ENCODE measurements at places on chromosomes 16 and 17.
A peak's percentile ranks its signal among the peaks of the same experiment; 100 is the strongest.

- DNase-seq = no peak
Measured at GRCh38 chr16:64165368-64165767, 956.5 kb downstream of the CDH11 start.

- DNase-seq = no peak
Measured at GRCh38 chr16:3980253-3981111, 100.0 kb upstream of the CREBBP start.

GRCh38 chr17:54972406-54973138 is 4.0 kb downstream of the STXBP4 start:
- DNase-seq = no peak

DNA sequence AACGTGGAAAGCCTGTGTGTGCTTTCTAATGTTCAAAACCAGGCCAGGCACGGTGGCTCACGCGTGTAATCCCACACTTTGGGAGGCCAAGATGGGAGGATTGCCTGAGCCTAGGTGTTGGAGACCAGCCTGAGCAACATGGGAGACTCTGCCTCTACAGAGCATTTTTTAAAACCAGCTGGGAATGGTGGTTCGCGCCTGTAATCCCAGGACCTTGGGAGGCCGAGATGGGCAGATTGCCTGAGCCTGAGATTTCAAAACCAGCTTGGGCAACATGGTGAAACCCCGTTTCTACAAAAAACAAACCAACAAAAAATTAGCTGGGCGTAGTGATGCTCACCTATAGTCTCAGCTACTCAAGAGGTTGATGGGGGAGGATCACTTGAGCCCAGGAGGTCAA is 26.4 kb downstream of the RNF213 start:
- DNase-seq = no peak

- no peak for DNase-seq
Measured at GRCh38 chr17:39951924-39952679, 10.7 kb upstream of the GSDMA start.

DNA sequence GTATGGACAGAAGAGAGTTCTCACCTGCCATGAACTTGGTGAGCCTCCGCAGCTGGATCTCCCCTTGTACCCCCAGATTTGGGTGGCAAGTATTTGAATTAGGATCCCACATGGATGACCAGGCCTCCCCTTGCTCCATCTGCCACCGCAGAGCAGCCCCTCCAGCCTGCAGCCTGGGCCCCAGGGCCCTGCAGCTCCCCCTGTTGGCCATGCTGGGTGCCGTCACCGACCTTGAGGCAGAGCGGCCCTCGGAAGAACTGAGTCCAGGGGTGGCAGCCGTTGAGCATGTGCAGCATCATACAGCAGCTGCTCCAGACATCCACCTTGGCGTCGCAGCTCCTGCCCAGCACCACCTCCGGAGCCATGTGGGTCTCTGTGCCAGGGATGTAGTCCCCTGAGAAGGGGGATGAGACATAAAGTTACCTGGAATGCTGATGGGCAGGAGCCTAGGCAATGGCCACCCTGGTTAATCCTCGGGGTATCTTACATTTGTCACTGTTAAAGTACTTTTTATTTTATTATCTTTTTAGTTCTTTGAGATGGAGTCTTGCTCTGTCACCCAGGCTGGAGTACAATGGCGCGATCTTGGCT is 9.0 kb upstream of the SPATA32 start:
- DNase-seq = peak; percentile 63

- DNase-seq = no peak
Measured at GRCh38 chr17:77601054-77601979, 357.2 kb upstream of the TNRC6C start.

DNA sequence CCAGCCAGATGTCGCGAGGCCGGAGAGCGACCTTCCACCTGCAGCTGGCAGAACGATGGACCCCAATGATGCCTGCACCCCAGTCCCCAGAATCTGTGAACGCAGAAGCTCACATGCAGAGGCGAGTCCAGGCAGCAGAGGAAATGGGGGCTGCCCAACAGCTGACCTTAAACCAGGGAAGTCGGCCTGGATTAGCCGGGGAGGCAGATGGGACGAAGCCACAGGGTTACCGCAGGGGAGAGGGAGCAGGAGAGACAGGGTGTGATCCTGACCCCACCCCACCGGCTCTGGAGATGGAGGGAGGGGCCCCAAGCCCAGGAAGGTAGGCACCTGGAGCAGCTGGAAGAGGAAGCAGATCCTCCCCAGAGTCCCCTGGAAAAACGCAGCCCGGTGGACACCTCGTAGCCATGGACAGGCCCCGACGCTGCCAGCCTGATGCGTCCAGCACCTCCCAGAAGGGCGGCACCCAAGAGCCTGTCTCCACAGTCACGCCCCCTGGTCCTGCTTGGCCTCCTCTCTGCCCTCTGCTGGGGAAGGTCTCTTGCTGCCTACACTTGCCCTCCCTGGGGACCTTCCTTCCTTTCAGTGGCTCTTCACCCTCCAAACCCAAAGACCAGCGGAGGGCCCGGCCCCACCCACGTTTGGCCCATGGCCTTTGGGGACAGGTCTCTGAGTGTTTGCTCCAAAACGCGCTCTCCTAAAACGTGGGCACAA is 37.3 kb downstream of the PIEZO1 start:
- DNase-seq = peak; percentile 79

DNA sequence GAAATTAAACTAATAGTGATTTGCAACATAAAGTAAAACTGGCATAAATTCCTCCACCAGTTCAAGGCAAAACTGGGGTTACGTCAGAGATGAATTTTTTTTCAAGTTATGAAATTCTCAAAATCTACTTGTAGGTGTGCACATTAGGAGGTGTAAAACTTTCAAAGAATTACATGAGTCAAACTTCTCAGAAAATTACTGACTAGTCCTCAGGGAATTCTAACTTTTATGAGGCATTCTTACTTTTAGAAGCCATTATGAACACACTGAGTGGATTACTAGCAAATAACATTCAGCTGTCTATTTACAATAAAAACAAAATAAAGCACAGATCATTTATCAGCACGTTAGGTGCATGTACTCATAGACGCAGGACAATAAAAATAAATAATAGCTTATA is 348.7 kb downstream of the CDH11 start:
- DNase-seq = no peak

DNA sequence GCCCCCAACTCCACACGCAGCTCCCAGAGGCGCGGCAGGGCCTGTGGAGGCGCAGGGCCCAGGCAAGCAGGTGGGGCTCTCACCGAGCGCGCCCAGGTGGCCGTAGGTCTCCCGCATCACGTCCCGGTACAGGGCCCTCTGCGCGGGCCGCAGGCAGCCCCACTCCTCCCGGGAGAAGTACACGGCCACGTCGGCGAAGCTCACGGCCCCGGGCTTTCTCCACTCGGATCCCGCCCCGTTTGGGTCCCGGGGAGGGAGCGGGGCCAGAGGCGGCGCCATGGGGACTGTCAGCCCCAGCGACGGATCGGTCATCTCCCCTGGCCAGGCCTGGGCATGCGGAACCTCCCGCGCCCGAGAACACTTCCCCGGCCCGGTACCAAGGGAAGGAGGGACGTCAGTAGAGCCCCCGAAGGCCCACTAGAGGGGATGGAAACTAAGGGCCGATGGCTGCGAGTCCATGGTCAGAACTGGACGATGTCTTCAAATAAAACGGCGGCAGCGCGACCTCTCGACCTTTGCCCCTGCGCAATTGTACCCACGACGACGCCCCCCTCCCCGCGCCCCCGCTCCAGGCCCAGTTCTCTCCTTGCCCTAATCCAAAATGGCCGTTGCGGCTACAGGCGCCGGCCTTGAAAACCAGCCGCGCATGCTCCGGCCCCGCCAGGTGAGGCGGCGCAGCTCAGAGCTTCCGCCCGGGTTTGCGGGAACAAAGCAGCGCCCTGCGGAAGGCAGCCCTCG is at the start of gene ZNF747:
Gene ZNF747 (minus strand): TSS at position 491 of the 738 bp plus-strand sequence. CDS start 179 bp downstream, at position 312.
- DNase-seq = peak; percentile 90

DNA sequence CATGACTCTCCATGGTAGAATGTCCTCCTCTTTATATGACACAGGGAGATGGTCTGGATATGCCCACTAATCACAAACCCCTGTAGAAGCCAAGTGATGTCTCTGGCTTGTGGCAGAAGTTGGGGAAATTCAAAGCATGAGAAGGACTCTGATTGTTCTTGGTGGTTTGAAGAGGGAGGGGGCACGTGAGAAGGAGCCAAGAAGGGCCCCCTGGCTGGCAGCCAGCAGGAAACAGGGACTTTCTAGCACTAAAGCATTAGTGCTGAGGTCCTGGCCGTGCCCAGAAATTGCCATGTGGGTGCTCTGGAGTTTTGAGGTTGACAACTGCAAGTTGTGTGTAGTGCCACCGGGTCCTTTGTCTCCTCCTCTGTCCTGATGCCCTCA is 199.9 kb downstream of the LGALS9B start:
- DNase-seq = no peak

DNA sequence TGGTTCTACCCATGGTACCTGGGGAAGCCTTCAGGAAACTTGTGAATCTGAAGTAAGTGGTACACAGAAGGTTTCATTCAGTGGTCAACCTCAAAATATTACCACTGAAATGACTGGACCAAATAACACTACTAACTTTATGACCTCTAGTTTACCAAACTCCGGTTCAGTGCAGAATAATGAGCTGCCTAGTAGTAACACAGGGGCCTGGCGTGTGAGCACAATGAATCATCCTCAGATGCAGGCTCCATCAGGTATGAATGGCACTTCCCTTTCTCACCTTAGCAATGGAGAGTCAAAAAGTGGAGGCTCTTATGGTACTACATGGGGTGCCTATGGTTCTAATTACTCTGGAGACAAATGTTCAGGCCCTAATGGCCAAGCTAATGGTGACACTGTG is 55.9 kb upstream of the SLC5A11 start:
- no peak for DNase-seq

- DNase-seq = no peak
Measured at GRCh38 chr16:68227850-68228553, 7.9 kb downstream of the ESRP2 start.

DNA sequence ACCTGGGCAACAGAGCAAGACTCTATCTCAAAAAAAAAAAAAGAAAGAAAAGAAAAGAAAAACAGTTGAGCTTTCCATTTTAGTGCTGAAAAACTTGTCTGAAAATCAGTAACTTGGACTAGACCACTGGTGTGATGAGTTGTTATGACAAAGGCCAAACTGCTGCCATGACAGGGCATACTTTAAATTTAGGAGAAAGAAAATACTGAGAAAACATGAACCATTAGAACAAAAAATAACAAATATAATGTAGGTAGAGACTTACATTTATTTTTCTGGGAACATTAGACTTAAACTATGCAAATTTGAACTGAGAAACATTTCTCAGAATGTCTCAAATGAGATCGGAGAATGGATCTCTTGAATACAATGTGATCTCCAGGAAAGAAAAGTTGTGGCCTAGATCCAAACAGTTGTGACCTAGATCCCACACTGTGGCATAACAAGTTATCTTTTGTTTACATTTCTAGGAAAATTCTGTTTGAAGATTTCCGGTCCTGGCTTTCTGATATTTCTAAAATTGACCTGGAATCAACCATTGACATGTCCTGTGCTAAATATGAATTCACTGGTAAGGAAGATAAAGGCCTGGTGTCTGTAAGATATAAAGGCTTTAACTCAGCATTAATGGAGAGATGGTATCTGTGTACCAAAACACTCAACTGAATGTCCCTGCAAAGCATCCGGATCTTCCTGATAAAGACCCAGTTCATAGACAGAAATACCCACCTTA is 10.9 kb downstream of the OGFOD1 start:
- DNase-seq = no peak

- no peak for DNase-seq
Measured at GRCh38 chr16:57305159-57305811, 20.8 kb upstream of the PLLP start.

DNA sequence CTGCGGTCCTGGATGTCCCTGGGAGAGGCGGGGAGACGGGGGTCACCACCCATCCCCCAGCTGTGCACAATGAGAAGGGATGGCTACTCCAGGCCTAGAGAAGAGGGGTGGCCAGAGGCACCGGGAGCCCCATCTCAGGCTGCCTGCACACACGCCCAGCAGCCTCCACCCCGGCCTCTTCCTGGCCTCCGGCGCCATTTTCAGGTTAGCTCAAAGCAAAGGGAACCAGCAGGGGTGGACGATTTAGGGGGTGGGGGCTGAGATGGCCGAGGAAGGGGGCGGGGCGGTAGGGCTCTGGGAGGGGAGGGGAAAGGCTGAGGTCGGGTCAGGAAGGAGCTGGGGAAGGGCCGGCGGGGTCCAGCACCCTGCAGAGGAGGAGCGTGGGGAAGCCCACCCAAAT is 42.8 kb downstream of the SRCIN1 start:
- DNase-seq = no peak

DNA sequence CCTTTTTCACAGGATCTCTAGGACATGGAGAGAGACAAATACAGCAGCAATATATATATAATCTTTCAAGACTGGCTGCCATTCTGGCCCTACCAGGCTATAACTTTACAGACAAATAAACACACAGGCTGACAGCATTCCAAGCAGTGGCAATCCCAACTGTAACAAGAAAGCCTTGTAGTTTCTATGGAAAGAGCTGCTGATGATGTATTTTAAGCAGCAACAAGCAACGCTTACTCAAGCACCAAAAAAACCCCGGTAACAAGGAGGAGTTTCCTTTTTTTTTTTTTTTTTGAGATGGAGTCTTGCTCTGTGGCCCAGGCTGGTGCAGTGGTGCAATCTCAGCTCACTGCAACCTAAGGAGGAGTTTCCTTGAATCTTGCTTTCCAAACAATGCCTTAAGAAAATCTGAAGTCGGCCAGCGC is 23.2 kb downstream of the LSM12 start:
- no peak for DNase-seq

DNA sequence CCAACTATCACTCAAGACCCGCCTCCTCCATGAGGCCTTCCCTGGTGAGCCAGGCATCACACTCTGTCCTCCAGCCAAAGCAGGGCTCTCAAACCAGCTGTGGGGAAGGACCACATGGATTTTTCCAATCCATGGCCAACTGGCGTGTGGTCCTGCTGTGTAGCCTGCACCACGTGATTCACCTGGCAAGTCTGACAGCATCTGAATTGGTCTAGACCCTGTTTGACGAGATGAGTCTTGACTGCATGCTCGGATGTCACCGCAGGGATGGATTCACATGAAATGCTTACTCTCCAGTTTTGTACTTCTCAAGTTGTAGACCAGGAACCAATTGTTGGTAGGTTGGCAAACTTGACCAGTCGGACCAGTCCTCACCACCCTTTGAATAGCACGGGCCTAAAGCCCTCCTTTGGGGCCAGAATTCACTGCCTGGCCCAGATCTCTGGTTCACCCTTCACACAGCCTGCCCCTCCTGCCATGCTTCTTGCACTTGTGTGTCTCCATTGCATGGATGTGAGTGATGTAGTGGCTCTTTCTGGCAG is 9.9 kb downstream of the CRHR1 start:
- DNase-seq = no peak

DNA sequence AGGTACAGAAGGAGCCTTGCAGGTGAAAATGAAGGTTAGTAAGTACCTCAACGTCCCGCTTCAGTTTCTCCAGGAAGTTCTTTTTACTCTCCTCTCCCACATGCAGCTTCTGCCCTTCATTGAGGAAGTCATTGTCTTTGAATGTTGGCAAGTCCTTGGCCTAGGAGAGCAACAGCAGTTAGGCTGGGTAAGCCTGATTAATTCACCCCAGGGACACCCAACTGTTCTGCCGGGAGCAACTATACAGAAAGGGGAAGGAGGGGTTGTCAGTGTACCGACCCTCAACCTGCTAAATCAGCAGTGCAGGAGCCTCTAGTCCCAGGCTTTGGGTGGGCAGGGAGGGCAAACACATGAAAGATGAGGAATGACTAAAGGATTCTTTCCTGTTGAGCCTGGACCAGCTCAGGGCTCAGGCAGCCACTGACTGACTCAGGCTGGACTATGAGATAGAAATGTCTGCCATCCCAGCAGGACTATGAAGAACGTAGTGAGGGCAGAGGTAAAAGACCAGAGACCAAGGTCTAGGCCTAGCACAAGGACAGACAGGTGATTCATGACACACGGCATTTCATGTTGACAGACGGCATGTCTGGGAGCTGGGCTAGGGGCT is 21.6 kb downstream of the PIP4K2B start:
- no peak for DNase-seq
